B cell (primary cell): ENCODE measurements at places on chromosomes 13 and 19. TPM values are rescaled to one million over a fixed set of nuclear protein-coding genes. Genes with fewer than 3 reads are reported as not detected.
A peak's percentile ranks its signal among the peaks of the same experiment; 100 is the strongest.

DNA sequence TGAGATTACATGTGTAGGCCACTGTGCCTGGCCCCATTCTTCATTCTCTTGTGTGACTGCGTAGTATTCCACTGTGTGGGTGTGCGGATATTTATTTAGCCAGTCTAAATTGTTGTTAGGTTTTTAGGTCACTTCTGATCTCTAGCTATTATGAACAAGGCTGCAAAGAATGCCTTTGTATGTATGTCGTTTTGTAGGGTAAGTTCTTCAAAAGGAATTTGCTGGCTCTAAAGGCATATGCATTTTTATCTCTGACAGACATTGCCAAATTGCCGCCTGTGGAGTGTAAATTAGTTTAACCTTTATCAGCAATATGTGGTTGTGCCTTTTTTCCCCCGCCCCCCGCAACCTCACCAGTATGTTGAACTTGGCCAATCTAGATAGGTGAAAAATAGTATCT lies 30.3 kb upstream of the EHD2 start:
- H3K4me3 ChIP-seq = no peak overlapping the region
- no peaks in the 10 kb centered on the region for H3K4me1 ChIP-seq
- no peaks in the 10 kb centered on the region for H3K27me3 ChIP-seq
- H3K27ac ChIP-seq = no peak overlapping the region
- no peak for DNase-seq
- H3K36me3 ChIP-seq = no peaks in the 10 kb centered on the region

- H3K4me3 ChIP-seq = no peak overlapping the region
- DNase-seq = no peak
- H3K27ac ChIP-seq = no peak overlapping the region
- H3K4me1 ChIP-seq = no peaks in the 10 kb centered on the region
- H3K27me3 ChIP-seq = no peaks in the 10 kb centered on the region
- H3K36me3 ChIP-seq = no peaks in the 10 kb centered on the region
Measured at GRCh38 chr13:98111168-98112098, 31.5 kb upstream of the FARP1 start.

DNA sequence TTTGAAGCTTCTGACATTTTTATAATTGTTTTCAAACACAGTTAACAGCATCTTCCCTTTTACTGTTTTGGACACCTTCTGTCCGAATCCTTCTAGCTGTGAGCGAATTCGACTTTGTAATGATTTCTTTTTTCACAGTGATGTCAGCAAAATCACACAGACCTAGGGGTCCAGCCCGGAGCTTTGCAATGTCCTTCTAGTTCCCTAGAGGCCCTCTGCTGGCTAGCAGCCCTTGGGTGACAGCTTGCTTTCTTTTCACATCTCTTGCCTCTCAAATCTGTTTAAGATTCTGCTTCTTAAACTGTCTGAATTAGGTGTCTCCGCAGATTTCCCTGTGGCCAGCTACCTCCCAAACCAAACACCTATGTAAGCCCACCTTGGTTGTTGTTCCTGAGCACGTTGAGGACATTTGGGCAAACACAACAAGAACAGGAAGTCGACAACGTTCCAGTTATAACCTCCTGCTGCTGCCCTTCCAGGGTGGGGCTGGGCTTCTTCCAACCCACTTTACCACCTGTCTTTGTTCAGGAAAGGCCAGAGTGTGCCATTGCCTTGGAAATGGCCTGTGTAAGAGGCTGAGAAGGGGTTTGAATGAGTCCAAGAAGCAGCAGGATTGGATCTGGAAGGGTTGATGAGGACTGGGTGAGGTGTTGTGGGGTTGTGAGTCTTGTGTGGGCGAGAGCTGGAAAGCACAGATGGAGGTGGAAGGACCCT lies 123.1 kb downstream of the ATP8A2 start:
- no peak for DNase-seq
- no peaks in the 10 kb centered on the region for H3K4me1 ChIP-seq
- no peak overlapping the region for H3K27ac ChIP-seq
- no peaks in the 10 kb centered on the region for H3K27me3 ChIP-seq

DNA sequence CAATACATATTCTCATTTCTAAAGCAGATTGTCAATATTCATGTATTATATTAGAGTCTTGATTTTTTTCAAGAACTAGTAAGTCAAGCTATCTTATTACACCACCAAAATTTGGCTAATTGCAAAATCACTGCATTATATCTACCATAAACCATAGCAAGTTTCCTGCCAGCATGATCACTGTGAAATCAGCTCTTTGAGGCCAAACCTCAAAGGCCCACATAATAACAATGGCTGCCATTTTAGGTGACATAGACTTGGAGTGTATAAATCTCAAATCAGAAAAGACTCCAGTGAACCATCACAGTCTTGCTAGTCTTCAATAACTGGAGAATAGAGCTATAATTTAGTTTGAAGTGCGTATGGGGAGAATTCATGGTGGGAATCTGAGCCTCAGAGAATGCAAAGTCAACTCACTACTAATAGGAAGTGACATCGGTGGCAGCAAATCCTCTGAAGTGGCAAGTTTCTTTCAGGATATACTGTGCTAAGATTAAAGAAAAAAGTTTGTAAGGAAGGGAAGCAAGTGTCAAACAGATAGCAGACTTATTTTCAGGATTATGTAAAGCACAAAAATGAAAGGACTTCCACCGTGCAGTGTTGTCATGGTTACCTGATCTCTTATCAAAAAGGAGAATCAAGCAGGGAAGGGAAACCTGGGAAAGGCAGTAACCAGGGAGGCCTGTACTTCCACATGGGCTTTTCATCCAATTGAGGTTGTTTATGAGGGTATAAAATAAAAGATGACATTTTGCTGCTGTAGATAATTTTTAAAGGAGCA lies 117.4 kb upstream of the FNDC3A start:
- H3K4me3 ChIP-seq = no peak overlapping the region
- no peaks in the 10 kb centered on the region for H3K27me3 ChIP-seq
- DNase-seq = no peak
- peaks cover 5% of the 10 kb centered on the region for H3K4me1 ChIP-seq
- no peak overlapping the region for H3K27ac ChIP-seq

GRCh38 chr19:1251330-1252220 lies 3.2 kb downstream of the MIDN start:
- peak overlapping the region; percentile 89 for H3K27ac ChIP-seq
- peak overlapping the region; percentile 86 for H3K4me3 ChIP-seq
- H3K36me3 ChIP-seq = peaks cover 35% of the 10 kb centered on the region
- no peaks in the 10 kb centered on the region for H3K27me3 ChIP-seq
- DNase-seq = peak; percentile 75

- peaks cover 46% of the 10 kb centered on the region for H3K4me1 ChIP-seq
- H3K36me3 ChIP-seq = no peaks in the 10 kb centered on the region
- peak; percentile 83 for DNase-seq
- no peak overlapping the region for H3K27ac ChIP-seq
Measured at GRCh38 chr19:49672131-49672919, 4.7 kb upstream of the PRMT1 start.

DNA sequence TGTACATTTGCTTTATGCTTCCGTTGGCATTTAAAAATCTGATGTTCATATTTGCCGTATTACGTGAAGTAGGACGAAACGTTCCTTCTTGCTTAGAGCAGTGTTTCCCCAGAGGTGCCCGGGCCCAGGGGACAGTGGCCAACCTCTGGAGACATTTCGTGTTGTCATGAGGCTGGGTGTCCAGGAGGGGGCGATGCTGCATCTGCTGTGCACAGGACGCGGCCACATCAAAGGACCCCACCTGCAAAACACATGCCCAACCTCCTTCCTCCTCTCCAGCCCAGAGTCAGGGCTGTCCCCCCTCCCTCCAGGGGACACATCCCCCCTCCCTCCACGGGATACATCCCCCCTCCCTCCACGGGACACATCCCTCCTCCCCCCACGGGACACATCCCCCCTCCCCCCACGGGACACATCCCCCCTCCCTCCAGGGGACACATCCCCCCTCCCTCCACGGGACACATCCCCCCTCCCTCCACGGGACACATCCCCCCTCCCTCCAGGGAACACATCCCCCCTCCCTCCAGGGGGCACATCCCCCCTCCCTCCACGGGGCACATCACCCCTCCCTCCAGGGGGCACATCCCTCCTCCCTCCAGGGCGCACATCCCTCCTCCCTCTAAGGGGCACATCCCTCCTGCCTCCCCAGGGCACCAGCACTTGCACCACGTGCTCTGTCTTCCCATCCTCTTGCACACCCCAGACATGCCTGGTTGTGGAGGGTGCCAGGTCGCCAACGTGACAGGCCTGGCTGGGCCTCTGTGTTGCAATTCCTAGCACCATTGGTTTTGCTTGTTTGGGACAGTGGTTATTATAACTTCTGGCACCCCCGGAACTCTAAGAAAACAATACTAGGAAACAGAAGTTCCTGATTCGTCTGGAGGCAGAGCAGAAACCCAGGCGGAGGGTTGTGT lies 46.7 kb downstream of the GAS6 start:
- peaks cover 11% of the 10 kb centered on the region for H3K4me1 ChIP-seq
- no peaks in the 10 kb centered on the region for H3K27me3 ChIP-seq
- peak overlapping the region; percentile 76 for H3K4me3 ChIP-seq
- DNase-seq = peak; percentile 78
- peaks cover 3% of the 10 kb centered on the region for H3K36me3 ChIP-seq

DNA sequence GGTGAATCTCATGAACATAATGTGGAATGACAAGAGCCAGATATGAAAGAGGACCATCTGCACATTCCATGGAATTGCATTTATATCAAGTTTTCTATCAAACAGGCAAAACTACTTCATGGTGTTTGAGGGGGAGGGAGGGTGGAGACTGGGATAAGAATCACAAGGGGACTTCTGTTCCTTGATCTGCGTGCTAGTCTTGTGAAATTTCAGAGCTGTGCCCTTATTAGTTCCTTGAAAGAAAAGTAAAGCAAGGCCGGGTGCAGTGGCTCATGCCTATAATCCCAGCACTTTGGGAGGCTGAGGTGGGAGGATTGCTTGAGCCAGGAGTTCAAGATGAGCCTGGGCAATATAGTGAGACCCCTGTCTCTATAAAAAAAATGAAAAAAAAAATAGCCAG lies 30.2 kb upstream of the CEBPG start:
- H3K27ac ChIP-seq = no peak overlapping the region
- no peak overlapping the region for H3K4me3 ChIP-seq
- peaks cover 6% of the 10 kb centered on the region for H3K27me3 ChIP-seq
- no peaks in the 10 kb centered on the region for H3K4me1 ChIP-seq

- no peaks in the 10 kb centered on the region for H3K36me3 ChIP-seq
- no peak overlapping the region for H3K4me3 ChIP-seq
- H3K27me3 ChIP-seq = peaks cover 5% of the 10 kb centered on the region
Measured at GRCh38 chr13:26786651-26787295, 26.2 kb upstream of the GPR12 start.

DNA sequence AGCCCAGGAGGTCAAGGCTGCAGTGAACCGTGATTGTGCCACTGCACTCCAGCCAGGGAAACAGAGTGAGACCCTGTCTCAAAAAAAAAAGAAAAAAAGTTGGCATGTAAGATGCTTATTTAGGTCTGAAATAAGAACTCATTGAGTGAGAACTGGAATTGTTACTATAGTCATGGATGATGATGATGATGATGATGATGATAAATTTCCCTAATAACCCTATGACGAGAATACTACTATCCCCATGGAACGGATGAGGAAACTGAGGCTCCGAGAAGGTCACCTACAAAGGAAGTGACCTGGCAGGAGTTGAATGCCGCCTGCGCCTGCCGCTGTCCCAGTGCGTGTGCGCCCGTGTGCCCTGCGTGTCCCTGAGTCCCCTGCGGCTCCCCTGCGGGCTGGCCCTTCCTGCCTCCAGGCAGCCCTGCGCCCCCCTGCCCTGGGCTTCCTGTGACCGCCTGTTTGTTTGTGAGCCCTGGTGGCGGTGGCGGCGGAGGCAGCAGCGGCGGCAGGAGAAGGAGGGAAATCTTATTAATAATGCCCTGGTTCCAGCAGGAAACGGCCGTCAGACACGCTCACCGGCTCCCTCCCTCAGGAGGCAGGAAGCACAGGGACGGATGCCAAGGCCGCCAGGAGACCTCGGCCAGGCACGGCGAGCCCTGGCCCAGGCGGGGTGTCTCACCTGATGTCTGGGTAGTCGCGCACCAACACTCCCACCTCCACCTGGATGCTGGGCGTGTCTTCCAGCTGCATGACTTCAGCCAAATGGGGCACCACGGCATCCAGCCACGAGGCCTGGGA lies 29.6 kb downstream of the EXOC3L2 start:
- DNase-seq = no peak
- H3K4me3 ChIP-seq = no peak overlapping the region
- no peak overlapping the region for H3K27ac ChIP-seq
- no peaks in the 10 kb centered on the region for H3K4me1 ChIP-seq
- no peaks in the 10 kb centered on the region for H3K36me3 ChIP-seq

DNA sequence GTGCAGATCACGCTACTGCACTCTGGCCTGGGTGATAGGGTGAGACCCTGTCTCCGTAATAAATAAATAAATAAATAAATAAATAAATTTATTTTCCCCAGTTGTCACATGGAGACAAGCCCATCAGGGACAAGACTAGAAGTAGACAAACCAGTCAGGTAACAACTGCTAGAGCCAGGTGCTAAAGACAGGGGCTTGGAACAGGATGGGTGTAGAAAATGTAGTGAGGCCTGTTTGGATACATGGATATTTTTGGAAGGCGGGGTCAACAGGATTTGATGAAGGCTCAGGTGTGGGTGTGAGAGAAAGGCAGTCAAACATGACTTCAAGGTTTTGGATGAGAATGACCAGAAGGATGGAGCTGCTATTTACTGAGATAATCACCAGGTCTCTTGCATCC lies 27.7 kb upstream of the TPM4 start:
- no peaks in the 10 kb centered on the region for H3K27me3 ChIP-seq
- H3K27ac ChIP-seq = no peak overlapping the region
- no peak for DNase-seq
- H3K4me1 ChIP-seq = no peaks in the 10 kb centered on the region

DNA sequence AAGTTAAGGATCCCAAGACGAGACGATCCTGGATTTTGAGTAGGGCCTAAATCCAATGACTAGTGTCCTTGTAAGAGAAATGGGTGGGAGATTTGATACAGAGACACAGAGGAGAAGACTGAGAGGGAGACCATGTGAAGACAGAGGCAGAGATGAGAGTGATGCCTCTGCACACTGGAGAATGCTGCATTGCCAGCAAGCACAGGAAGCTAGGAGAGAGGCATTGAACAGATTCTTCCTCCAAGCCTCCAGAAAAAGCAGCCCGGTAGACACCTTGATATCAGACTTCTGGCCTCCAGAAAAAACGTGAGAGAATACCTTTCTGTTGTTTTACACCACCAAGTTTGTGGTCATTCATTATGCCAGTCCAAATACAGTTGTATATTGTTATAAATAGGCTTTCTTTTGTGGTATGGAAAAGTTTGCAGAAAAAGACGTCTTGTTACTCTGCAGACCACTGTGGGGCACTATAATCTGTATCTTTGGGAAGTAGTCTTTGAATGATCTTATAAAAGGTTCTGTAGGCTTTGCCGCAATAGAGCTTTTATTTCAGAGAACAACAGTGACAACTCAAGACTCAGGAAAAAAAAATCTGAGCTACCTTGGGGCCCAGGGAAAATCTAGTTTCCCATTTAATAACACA lies 17.9 kb upstream of the RFC3 start:
- no peaks in the 10 kb centered on the region for H3K27me3 ChIP-seq
- H3K4me3 ChIP-seq = no peak overlapping the region
- no peaks in the 10 kb centered on the region for H3K36me3 ChIP-seq
- no peaks in the 10 kb centered on the region for H3K4me1 ChIP-seq
- no peak for DNase-seq
- H3K27ac ChIP-seq = no peak overlapping the region

EPS8L1 gene
- 0.39 and 0.72 TPM in 2 replicates for polyA plus RNA-seq

PNMA8A gene
- polyA plus RNA-seq = 0.26 TPM in 1 of 2 replicates, not detected in the other

NCR1 gene
- polyA plus RNA-seq = 0.40 and 2.4 TPM in 2 replicates

MIA gene
- polyA plus RNA-seq = 0.37 and 0.75 TPM in 2 replicates

ERICH4 gene
- not detected in 2 replicates for polyA plus RNA-seq
